ENCODE measurements at places on chromosomes 5 and 9.
A peak's percentile ranks its signal among the peaks of the same experiment; 100 is the strongest.

- no peak for DNase-seq
These were observed 982.0 kb upstream of the ARRDC3 start for GRCh38 chr5:92364986-92365550.

GRCh38 chr5:9495121-9495520, 50.8 kb downstream of the SEMA5A start:
- no peak for DNase-seq

- DNase-seq, result no peak
These were observed 14.0 kb upstream of the TCF7 start for GRCh38 chr5:134100283-134101091.

DNA sequence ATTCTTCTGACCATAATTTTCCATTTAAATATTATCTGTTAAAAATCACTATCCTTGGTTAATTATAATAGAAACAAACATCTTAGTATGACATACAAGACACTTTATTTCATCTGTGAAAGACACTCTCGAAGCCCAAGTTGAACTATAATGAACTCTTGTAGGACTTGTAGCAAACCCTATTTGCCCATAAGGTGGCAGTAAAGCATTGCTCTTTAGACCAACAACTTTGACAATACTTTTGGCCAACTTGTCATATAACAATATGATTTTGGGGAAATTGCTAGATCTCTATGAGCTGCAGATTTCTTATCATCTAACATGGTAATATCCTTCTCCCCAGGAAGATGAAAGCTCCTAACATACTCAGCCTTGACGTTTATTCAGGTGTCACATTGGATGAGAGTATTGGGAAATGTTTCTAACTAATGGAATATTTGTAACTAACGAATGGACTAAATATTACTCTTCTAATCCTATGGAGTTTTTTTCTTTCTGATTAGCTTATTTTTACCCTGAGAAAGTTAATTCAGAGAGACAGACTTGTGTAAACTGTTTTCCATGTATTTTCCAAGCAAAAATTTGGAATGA, 11.0 kb downstream of the SPINK14 start:
- peak; percentile 32 for DNase-seq

- DNase-seq, result no peak
These were observed 513.9 kb downstream of the ZNF608 start for GRCh38 chr5:124232515-124232914.

DNA sequence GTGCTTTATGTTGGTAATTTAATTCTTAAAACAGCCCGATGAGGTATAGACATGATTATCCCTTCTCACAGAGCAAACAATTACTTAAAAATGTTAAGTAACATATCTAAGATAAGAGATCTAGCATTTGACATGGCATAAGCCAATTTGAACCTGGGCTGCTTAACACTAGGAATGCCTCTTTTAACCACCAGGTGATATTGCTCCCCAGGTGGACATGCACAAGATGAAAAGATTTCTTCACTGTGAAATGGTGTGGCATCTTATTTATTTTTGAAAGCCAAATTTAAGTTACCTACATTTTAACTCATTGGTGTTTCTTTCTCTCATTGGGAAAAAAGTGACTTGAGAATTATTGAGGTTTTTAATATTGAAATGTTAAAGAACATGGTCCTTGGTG, 15.8 kb upstream of the LRRC70 start:
- no peak for DNase-seq

- no peak for DNase-seq
These were observed 109.7 kb upstream of the PCA3 start for GRCh38 chr9:76654575-76654974.

DNA sequence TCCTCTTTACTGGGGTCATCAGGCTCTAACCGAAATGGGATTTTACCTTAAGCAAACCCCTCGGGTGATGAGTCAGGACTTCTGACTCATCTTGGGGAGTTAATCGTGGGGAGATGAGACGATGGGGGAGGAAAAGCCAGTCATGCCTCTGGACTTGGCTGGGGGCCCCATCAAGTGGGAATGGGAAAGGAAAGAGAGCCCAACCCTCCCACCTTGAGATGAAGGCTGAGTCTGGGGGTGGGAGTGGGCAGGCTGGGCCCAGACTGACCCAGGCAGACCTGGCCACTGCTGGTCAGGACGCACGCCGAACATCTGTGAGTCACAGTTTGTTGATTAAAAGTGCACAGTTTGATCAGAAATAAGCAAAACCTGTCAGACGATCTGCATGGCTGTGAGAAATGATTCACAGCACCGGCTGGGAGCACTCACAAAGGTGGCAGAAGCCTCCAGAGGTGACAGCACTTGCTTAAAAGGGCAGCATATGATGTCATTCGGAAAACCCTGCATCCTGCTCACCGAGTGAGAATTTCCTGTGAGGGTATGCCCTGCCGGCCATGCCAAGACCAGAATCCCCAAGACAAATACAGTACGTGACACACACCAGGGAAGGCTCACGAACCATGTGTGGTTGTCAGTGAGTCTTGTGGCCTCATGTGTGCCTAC, 50.0 kb upstream of the SLC25A51 start:
- no peak for DNase-seq

GRCh38 chr5:125451622-125452021, 705.2 kb upstream of the ZNF608 start:
- no peak for DNase-seq

DNA sequence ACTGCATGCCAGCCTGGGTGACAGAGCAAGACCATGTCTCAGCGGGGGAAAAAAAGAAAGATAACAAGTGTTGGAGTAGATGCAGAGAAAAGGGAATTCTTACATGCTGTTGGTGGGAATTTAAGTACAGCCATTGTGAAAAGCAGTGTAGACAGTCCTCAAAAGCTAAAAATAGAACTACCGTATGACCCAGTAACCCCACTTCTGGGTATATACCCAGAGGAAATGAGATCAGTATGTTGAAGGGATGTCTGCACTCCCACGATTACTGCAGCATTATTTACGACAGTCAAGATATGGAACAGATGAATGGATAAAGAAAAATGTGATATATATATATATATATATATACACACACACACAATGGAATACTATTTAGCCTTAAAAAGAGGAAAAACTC, 225.3 kb upstream of the SLC24A2 start:
- DNase-seq, result no peak

GRCh38 chr5:16809395-16810207, 126.5 kb downstream of the MYO10 start:
- no peak for DNase-seq

DNA sequence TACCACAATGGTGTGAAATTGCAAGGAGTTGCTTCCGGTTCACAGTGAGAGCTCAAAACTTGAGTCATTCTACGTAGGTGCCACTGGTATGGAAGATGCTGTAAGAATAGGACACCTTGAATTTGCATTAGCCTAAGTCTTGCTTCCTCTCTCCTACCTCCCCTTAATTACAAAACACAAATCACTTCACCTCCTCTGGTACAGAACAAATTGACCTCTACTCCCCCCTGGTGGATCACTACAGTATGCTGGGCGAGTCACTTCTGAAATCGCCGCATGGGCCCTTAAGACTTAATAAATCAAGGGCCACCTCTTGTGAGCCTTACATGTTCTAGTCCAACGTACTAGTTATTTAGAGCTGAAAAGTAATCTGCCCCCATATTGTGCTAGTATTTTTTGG, 145.3 kb upstream of the SMARCA2 start:
- DNase-seq, result peak; percentile 52

DNA sequence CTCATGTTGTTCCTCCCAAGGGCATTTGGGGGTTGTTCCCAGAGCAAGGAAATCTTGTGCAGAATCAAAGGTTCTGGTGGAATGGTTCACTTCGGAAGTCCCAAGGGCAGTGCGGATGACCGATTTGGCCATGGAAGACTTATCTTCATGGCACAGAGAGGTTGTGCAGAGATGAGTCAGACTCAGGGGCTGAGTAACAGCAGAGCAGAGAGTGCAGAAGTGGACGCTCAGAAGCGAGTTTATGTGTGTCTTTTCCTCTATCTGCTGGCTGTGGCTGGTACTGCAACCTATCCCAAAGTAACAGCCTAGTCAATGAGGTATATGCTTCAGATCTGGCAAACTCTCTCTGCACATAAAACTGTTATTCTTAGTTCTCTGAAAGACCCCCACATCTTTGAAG, 118.1 kb downstream of the DPYSL3 start:
- no peak for DNase-seq

GRCh38 chr9:93650448-93650847, 74.1 kb downstream of the PHF2 start:
- DNase-seq, result no peak

DNA sequence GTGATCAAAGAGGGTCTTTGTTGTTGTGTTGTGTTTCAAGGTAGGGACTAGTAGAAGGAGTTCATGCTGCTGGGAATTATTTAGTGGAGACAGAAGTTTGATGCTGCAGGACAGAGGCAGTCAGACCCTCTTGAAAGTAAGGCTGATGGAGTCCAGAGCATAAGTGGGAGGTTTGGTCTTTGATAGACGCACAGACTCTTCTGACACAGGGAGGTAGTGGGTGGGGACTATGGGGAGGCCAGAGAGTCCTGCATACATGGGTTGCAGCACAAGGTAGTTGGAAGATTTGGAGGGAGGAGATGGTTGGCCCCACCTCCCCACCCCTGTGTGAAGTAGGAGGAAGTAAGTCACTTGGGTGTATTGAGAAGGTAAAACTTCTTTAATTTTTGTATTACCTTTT, 2.4 kb upstream of the CCDC112 start:
- no peak for DNase-seq

DNA sequence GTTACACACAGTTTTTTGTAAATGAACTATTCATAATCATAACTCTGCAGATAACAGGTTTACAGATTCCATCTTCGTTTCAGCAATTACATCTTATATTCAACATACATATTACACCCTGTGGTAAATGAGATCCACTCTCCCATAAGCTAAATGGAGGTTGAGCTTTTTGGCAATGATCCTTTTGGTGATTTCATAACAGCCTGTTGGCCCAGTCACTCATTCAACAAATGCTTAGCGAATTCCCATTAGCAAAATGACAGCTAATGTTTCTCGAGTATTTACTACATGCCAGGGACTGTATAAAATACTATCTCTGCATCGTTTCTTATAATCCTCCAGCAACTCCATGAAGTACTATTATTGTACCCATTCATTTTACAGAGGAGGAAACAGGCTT, 25.4 kb upstream of the AGXT2 start:
- no peak for DNase-seq

DNA sequence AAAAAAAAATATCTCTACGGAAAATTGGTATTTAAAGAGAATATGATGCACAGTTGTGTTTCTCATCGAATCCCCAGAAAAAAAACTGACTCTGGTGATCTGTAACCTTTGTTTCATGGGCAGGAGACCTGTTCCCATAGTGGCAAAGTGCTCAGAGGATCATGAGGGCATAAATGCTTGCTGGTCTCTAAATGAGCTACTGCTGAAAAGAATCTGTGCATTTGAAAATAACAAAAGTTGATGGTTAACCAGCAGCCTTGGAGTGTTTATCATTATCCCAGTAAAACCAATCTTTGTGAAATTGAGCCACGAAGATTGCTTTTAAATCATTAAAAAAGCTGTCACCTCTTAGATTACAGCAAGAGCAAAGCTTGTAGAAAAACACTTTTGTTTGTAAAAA, 775.4 kb downstream of the MTRR start:
- no peak for DNase-seq

GRCh38 chr5:32000731-32001130, 173.4 kb downstream of the GOLPH3 start:
- DNase-seq, result no peak

DNA sequence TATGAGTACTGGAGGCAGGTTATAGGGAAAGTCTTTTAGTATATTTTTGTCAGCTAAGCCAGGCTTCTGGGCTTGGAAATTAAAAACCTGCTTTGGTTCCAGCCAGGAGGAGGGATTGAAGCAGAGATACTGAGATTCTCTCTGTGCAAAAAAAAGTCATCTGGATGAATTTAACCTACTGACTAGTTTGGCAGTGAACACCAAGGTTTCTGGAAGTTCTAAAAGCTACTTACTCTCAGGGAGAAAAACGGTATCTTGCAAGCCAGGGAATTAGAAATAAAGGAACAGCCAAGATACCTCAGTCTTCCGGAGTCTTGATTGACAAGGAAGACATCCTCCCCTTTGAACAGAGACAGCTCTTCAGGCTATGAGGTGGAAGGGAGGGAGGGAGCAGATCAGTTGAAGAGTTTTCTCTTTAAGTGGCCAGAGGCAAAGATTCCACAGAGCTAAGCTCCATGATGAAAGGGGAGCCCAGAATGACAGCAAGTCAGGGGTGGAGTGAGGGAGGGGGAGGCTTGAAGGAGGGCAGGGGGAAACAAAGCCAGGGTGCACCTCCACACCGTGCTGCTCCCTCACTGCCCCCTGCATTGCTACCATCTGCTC, 8.3 kb upstream of the ZBTB34 start:
- DNase-seq, result no peak

- DNase-seq, result no peak
These were observed 166.7 kb downstream of the ICE1 start for GRCh38 chr5:5588887-5589826.

DNA sequence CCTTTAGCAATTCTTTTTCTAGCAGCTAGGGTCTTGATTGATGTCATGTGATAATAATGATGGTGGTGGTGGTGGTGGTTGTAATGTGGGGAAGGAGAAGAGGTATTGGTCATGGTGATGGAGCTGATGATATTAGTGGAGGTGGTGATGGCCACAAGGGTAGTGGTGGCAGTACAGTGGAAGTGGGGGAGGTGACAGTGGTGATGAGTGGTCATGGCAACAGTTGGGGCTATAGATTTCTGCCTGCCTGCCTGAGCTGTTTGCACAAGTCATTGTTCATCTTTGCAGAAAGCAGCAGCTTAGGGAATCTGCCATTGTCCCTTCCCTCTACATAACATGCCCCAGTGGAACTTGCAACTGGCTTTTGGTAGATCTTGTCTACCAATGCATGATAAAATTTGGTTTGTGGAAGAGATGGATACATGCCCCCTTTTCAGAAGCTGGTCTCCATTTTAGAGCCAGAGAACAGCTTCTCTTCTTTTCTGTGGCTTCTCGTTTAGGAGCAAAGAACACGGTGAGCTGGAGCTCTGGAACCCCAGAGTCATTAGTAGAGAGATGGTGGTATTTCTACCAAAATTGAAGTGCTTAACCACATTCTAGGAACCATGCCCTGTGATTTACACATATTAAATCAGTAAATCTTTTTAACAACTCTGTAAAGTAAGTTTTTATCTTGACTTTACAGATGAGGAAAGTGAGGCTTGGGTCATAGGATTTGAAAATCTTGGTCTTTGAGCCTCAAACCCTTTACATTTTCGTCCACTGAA, 100.3 kb downstream of the AOPEP start:
- no peak for DNase-seq

GRCh38 chr9:77488439-77489126, 159.5 kb downstream of the GNA14 start:
- no peak for DNase-seq

DNA sequence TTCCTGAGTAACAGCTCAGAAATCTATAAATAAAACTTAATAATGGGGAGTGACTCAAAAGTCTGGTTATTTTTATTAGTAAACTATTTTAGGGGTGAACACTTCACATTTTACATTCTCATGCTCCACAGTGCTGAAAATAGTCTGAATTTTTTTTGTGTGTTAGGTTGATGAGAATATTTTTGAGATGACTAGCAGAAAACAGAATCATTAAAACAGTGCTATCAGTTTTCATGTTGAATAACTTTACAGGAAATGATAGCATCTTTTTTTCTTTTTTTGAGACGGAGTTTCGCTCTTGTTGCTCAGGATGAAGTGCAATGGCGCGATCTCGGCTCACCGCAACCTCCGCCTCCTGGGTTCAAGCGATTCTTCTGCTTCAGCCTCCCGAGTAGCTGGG, 60.3 kb downstream of the TMC1 start:
- DNase-seq, result no peak

- DNase-seq, result no peak
These were observed 110.0 kb upstream of the DMAC1 start for GRCh38 chr9:7909537-7909936.

Measured in NCI-H1694 treated with DMSO at 0.1 percent for 48 hours (cell line).